Central memory CD8-positive, alpha-beta T cell (primary cell): ENCODE measurements at places on chromosomes 1 and 21.

GRCh38 chr1:161290779-161291178 is 19.0 kb downstream of the MPZ start:
- DNase-seq = no peak

DNA sequence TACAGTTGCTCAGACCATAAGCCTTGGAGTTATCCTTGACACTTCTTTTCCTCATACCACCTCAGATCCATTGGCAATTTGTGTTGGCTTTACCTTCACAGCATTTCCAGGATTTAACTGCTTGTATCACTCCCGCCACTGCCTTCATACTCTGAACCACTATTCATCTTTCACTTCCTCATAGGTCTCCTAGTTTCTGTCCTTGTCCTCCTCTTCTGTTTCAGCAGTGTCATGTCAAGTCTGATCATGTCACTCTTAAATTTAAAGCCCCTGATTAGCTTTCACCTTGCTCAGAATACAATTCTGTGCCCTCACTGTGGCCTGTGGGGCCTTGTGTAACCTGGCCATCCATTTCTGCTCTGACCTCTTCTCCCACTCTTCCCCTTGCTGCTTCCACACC is 34.7 kb upstream of the C1orf115 start:
- DNase-seq = no peak

DNA sequence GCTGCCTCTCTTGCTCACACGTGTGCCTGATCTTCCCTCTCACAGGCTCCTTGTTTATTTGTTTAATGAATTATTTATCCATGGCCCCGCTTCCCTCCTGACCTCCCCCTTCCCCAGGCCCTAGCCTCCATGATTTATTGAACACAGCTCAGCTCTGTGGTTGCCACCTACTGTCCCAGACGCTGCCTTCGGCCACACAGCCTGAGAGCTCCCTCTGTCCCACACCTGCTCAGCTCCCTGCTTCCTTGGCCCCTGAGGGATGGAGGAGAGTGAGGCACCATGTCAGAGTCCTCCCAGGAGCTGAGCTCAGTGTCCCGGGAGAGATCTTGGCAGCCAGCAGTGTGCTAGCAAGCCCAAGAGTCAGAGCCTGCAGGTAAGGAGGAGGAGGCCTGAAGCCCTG is 3.1 kb upstream of the EFNA3 start:
- no peak for DNase-seq

GRCh38 chr1:119659628-119660027 is 11.6 kb upstream of the ZNF697 start:
- DNase-seq = no peak

DNA sequence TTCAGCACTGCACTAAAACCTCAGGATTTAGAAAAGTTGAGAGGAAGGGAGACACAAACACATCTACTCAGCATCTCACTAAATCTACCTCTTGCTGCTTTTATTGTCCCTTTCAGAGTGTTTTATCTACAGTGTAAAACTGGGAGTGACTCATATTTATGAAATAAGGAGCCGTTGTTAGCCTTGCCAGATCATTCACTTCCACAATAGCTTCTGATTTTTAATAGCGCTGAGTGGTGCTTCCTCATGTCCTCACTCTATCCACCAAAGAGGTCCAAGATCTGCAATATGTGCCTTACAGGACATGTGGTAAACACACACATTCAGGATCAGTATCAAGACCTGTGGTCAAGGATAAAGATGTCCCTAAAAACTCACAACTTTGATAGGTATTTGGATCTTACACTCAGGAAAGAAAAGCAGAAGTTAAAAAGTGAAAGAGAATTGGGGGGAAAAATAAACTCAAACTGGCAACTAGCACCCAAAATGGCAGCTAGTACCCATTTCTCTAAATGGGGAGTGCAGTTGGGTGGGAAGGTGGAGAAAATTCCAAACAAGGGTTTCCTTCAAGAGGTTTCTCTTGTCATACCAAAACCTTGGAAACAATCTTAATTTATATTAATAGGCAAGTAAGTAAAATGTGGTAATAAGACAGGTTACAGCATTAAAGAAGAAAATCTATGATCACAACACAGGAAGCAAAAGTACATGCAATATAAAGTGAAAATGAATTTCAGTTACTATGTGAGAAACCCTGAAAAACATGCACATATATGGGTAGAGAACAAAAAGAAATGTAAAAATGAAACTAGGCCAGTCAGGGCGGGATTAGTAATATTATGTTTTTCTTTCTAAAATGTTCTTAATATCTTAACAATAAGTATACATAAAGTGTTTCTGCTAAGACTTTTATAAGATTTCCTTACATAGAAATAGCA is 15.9 kb downstream of the DUSP10 start:
- no peak for DNase-seq

DNA sequence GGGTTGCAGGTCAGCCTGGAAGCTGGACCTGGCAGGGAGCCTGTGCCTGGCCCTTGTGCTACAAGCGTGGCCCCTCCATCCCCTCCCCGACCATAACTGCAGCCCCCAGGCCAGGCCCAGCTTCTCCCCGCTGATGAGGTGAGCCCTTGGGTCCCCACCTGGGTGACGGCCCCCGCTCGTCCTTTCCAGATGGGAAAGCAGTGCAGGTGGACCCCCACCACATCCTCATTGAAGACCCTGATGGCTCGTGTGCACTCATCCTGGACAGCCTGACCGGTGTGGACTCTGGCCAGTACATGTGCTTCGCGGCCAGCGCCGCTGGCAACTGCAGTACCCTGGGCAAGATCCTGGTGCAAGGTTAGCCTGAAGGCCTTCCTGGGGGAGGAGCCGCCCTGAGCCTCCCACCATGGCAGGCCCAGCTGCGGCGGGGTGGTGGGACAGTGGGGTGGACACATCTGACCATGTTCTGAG is 56.9 kb downstream of the TRIM11 start:
- DNase-seq = no peak

DNA sequence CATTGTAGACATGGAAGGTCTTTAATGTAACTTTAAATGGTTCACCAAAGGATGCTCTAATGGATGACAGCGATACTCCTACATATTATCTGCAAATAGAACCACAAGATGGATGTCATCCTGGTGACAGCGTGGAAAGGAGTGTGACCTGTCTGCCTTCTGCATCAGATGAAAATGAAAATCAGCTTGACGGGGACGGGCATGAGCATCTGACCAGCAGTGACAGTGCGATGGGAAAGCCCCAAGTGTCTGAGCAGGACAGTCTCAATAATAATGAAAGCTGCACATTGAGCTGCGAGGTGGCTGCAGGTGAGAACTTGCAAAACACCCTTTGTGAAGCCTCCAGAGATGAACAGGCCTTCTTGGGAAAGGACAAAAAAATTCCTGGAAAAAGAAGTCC is 25.2 kb downstream of the CNST start:
- DNase-seq = no peak

DNA sequence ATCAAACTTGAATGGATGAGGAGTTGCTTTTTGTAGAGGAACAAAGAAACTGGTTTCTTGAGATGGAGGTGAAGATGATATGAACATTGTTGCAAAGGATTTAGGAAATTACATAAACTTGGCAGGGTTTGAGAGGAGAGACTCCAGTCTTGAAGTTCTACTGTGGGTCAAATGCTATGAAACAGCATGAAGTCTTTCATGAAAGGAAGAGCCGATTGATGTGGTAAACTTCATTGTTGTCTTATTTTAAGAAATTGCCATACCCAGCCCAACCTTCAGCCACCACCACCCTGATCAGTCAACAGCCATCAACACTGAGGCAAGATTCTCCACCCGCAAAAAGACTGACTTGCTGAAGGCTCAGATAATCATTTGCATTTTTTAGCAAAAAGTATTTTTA is 52.2 kb downstream of the SIPA1L2 start:
- DNase-seq = no peak

GRCh38 chr1:232570007-232570406 is 59.9 kb downstream of the SIPA1L2 start:
- DNase-seq = no peak

- no peak for DNase-seq
Measured at GRCh38 chr21:15277466-15277865, 212.7 kb upstream of the NRIP1 start.

- no peak for DNase-seq
Measured at GRCh38 chr1:63913533-63913932, 139.7 kb downstream of the ROR1 start.

DNA sequence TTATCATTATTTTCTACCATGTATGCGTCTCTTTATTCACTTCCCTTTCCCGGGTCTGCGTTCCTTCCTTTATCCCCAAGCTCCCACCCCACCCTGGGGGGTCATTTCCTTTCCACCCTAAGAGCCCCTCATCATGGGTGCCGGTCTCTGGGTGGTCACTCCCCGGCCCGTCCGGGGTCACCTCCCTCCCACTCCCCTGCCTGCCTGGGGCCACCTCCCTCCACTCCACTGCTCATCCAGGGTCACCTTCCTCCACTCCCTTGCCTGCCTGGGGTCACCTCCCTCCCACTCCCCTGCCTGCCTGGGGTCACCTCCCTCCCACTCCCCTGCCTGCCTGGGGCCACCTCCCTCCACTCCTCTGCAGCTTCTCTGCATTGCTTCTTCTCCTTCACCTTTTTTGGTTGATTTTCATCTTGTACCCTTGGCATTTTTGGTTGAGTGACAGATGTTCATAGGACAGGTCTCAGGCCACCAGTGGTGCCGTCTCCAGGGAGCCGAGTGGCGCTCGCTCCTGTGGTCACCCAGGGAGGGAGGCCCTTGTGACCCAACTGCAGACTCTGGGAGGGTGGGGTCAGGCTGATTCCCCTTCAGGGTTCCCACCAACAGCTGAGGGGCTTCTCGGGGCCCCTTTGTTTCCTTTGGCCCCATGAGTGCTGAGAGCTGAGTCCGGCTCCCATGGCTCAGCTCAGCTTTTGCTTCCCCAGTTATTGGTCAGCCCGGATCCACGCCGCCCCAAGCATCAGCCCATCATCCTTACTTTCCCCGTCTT is 48.6 kb upstream of the PCBP3 start:
- DNase-seq = no peak

GRCh38 chr1:39081271-39082009 is 55.3 kb downstream of the NDUFS5 start:
- DNase-seq = no peak

DNA sequence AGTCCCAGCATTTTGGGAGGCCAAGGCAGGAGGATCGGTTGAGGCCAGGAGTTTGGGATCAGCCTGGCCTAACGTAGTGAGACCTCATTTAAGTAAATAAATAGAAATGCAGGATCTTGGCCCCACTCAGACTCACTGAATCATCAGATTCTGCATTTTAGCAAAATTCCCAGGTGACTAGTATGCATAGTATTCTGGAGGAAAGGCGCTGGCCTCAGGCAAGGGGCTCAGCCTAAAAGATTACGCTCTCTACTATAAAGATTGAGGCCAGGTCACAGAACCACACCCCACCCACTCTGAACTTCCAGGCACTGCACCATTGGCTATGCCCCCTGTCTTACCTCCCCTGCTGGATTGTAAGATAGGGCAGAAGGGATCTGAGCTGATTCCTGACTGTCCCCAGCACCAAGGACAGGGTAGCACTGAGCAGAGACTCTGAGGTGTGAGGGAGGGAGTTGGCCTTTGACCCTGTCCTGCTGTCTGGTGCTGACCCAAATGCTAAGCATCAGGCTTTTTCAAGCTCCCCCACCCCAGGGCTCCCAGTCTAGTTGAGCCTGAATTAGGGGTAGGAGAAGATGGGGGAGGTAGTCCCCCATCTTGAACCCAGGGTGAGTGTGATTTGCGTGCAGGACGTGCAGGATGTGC is 2.7 kb downstream of the FOXE3 start:
- DNase-seq = no peak

GRCh38 chr21:45179568-45180245 is 105.3 kb downstream of the ADARB1 start:
- DNase-seq = no peak

- DNase-seq = peak; percentile 65
Measured at GRCh38 chr1:25562101-25562927, 18.9 kb downstream of the LDLRAP1 start.

GRCh38 chr1:156726549-156727226 is 1.6 kb upstream of the METTL25B start:
- DNase-seq = no peak

DNA sequence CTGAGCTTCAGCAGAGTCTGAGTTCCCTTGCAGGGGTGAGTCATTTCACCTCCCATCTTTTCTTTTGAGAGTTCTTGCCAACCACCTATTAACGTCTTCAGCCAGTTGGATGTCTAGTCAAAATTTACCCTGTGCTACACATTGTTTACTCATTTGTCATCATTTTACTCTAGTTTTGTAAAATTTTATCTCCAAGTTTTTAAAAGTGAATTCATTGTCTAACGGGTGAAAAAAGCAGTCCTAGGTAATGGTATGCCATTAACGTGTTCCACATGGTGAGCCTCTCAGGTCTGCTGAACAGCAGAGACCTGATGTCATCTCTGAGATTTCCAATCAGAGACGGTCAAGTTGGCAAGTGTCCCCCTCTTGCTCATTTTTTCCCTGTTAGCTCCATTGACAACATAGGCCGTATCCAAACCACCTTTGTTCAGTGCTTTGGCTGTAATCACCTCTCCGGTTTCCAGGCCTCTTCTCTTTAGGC is 85.4 kb downstream of the TBX15 start:
- no peak for DNase-seq

DNA sequence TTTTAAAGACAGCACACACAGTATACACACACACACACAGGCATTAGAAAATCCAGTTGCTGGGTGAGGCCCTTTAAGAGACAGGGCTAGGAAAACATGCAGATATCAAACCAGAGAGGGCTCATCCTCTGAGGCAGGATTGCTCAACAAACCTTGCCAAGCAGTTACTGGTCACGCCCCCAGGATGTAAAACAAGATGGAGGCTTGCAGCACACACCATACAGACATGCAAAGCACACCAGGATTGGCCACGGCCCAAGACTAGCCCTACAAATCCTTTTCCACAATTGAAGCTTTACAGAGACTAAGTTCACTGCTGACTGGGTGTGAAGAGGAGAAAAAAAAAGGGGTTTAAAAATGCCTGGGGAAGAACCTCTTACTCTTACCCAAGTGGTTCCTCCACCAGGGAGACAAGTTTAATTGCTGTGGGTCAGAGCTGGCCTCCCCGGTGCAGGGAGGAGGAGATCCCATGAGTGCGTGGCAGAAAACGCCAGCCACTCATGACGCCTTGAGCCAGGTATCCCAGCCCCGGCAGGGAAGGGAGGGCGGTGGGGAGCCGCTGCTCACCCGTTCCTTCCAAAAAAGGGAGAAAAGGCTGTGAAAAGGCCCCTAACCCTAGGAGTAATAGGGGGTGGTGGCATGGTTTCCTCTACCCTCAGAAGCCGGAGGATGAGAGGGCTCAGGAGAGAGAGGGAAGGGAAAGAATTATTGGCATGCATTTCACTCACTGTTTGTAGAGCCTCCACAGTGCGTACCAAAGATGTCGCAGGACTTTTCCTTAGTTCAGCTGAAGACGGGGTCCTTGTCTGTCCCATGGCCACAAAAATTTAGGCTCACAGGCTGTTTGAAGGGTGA is 594.6 kb upstream of the ZP4 start:
- DNase-seq = no peak

DNA sequence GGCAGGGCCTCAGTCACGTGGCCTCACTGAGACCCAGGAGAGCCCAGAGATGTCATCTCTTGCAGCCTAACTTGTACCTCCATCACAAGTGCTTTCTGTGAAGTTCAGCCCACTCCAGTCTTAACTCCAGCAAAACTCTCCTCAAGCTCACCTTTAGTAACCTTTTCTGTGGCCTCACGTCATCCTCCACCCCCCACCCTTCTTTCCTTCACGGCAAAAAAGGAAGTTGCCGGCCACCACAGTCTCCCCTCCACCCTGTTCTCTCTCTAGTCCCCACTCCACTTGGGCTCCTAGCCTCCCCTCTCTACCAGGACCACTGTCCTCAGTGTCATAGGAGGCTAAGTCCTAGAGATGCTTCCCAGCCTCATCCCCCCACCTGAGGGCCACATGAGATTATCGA is 106.9 kb downstream of the LACTBL1 start:
- no peak for DNase-seq

- DNase-seq = no peak
Measured at GRCh38 chr1:149917571-149918144, at the start of gene SV2A. Gene SV2A (minus strand): TSS chr1:149917844. CDS start chr1:149913840, 4,004 bp downstream.
